Osteoblast (primary cell): ENCODE measurements at places on chromosomes 16 and 17. TPM values are rescaled to one million over a fixed set of nuclear protein-coding genes. Genes with fewer than 3 reads are reported as not detected.

CDH13 gene
- 102 and 104 TPM in 2 replicates for total RNA-seq

MPP3 gene
- total RNA-seq, result 6.2 and 7.1 TPM in 2 replicates

DYNLRB2 gene
- 0.29 TPM in 1 of 2 replicates, not detected in the other for total RNA-seq

LRRC36 gene
- not detected in 2 replicates for total RNA-seq

CDC6 gene
- total RNA-seq, result 5.1 and 8.3 TPM in 2 replicates

STAC2 gene
- total RNA-seq, result under 0.01 TPM in 1 of 2 replicates, not detected in the other

GRCh38 chr17:7922845-7923628, 6.6 kb downstream of the KCNAB3 start:
- no peaks in the 10 kb centered on the region for H3K36me3 ChIP-seq
- H3K27ac ChIP-seq, result no peak overlapping the region
- H3K4me3 ChIP-seq, result peak overlapping the region; percentile 72
- peaks cover 12% of the 10 kb centered on the region for H3K4me1 ChIP-seq

DNA sequence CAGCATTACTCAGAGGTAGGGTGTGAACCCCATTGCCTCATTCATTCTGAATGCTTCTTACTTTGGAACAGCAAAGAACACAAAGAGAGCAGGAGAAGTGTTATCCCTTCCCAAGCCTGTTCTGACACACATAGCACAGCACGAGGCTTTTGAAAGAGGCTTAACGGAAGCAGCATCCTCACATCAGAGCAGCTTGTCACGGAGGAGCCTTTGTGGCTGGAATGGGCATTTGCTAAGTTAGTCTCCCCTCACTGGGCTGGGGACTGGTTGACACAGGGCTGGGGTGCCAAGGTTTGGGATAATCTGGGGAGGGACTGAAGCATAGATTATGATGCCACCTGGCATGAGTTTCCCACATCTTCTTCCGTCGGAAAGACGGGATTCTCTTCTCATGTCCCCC, 167.5 kb upstream of the DNAH9 start:
- no peak overlapping the region for H3K4me3 ChIP-seq
- no peak overlapping the region for H3K27ac ChIP-seq
- no peak for DNase-seq
- H3K4me1 ChIP-seq, result no peaks in the 10 kb centered on the region

DNA sequence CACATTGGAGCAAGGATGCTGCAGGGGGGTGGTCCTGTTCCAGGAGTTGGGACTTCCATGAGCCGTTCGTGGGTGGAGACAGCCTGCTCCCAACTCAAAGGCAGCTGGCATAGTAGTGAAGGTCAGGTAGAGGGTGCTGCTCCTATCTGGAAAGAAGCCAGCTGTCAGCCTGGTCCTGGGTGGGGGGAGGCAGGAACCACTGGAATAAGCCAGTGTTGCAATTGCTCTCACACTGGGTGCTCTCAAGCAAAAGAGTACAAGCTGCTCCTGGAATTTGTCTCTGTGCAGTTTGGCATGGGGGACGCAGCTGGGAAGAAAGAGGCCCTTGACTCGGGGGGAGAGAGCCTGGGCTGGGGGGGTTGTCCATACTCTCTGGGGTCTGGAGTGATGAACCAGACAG, 8.7 kb downstream of the CACNG5 start:
- no peak overlapping the region for H3K4me3 ChIP-seq
- peaks cover 4% of the 10 kb centered on the region for H3K27me3 ChIP-seq
- no peaks in the 10 kb centered on the region for H3K4me1 ChIP-seq
- no peaks in the 10 kb centered on the region for H3K36me3 ChIP-seq

DNA sequence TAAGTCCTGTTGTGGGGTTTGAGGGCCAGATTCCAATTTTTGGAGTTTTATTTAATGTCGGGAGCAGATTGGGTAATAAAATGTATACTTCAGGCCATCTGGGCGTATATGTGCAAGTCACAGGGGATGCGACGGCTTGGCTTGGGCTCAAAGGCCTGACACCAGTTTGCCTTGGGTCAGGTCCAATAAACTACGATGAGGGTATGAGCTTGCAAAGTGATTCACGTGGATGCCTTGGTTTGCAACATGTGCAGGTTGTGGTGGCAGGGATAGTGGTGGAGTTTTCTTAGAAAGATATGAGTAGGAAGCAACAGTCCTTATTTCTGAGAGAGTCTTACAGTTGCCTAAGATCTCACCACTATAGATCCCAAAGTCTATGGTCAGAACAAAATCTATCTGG, 157.0 kb upstream of the CDH11 start:
- no peaks in the 10 kb centered on the region for H3K27me3 ChIP-seq
- H3K4me3 ChIP-seq, result no peak overlapping the region
- H3K27ac ChIP-seq, result no peak overlapping the region
- DNase-seq, result no peak
- H3K4me1 ChIP-seq, result peaks cover 7% of the 10 kb centered on the region
- H3K36me3 ChIP-seq, result no peaks in the 10 kb centered on the region

- no peak overlapping the region for H3K27ac ChIP-seq
- H3K27me3 ChIP-seq, result no peaks in the 10 kb centered on the region
- no peak for DNase-seq
- H3K36me3 ChIP-seq, result no peaks in the 10 kb centered on the region
- no peak overlapping the region for H3K4me3 ChIP-seq
Observed at GRCh38 chr17:29789196-29790170, 140.5 kb downstream of the SSH2 start.

DNA sequence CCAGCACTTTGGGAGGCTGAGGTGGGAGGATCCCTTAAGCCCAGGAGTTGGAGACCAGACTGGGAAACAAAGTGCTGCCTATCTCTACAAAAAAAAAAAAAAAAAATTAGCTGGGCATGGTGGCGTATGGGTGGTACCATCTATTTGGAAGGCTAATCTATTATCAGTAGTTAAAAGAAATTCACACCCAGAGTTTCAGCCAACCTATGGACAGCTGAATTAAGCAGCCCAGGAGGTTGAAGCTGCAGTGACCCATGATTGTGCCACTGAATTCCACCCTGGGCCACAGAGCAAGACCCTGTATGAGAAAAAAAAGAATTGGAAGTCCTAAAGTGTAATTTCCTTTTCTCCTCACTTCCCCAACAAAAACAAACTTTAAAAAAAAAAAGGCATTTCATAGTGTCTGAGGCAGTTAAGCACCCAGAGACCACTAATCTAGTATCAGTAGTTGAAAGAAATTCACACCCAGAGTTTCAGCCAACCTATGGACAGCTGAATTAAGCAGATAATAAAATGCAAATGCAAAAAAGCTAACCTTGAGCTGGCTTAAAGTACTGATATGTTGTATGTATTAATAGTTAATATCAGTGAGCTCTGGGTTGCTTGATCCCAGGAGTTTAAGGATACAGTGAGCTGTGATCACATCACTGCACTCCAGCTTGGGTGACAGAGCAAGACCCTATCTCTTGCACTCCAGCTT, 18.1 kb downstream of the CLTC start:
- peaks cover 34% of the 10 kb centered on the region for H3K4me1 ChIP-seq
- H3K27me3 ChIP-seq, result no peaks in the 10 kb centered on the region
- no peak for DNase-seq

GRCh38 chr17:68993112-68993511, 37.9 kb upstream of the ABCA8 start:
- H3K4me3 ChIP-seq, result no peak overlapping the region
- H3K27me3 ChIP-seq, result no peaks in the 10 kb centered on the region
- H3K36me3 ChIP-seq, result no peaks in the 10 kb centered on the region
- no peaks in the 10 kb centered on the region for H3K4me1 ChIP-seq

- peak; percentile 83 for DNase-seq
- no peaks in the 10 kb centered on the region for H3K36me3 ChIP-seq
- H3K27ac ChIP-seq, result no peak overlapping the region
- no peak overlapping the region for H3K4me3 ChIP-seq
- H3K4me1 ChIP-seq, result peaks cover 14% of the 10 kb centered on the region
Observed at GRCh38 chr16:88391144-88391850, 8.5 kb downstream of the ZNF469 start.

DNA sequence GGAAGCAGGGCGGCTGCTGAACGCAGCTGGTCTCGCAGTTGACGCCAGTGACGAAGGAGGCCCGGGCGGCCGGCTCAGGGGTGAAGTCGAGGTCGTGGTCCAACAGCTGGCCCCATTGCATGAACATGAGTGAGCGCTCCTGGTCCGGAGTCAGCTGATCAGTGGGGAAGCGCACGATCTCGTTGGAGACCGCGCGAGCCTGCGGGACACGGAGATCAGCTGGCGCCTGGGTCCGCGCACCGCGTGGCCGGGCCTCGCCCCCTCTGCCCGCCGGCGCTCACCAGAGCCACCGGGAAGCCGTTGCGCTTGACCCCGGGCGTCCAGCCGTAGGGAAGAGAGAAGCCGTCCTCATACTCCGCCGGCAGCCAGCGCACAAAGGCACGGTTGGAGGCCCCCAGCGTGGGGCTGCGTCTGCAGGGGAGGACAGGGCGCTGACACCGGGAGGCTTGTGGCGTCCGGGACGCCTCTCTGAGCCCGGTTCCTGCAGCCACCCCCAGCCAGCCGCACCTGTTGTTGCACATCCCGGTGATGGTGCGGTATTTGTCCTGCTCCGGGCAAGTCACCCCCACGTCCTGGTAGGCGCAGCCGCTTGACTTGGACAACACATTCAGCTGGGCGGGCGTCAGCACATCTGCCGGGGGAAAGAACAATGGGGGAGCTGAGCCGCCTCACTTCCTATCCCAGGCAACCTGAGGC, 1.6 kb downstream of the MPO start:
- H3K36me3 ChIP-seq, result no peaks in the 10 kb centered on the region
- no peaks in the 10 kb centered on the region for H3K4me1 ChIP-seq
- peaks cover 4% of the 10 kb centered on the region for H3K27me3 ChIP-seq
- peak; percentile 82 for DNase-seq
- no peak overlapping the region for H3K4me3 ChIP-seq

DNA sequence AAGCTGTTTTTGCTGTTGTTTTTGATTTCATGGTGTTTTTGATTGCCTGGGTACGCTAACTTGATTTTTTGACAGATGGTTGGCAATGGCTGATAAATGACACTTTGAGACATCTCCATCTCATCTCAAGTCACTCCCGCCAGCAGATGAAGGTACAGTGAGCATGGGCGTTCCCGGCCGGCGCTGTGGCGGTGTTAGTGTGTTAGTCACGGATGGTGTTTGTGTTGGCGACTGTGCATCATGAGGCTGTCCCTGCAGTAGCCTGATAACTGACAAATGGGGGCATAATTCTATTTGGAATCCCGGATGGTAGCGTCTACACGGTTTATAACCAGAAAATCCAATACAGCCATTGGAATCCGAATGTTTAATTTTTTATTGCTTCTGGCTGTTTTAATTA, 81.6 kb upstream of the ZNF750 start:
- peaks cover 3% of the 10 kb centered on the region for H3K36me3 ChIP-seq
- no peaks in the 10 kb centered on the region for H3K4me1 ChIP-seq
- DNase-seq, result no peak
- no peaks in the 10 kb centered on the region for H3K27me3 ChIP-seq

DNA sequence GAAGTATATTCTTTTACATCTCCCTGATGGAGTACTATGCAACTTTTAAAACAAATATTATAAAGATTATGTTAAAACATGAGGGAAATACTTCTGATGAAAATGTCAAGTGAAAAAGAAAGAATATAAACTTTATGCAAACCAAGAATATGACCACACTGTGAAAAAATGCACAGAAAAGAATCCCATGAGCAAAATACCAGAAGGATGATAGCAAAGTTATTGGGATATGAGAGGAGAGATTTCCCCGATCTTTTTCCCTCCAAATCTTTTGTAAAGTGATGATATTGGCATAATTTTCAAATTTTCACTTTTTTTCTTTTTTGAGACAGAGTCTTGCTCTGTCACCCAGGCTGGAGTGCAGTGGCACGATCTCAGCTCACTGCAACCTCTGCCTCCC, 36.6 kb upstream of the SMURF2 start:
- H3K4me3 ChIP-seq, result no peak overlapping the region
- peaks cover 26% of the 10 kb centered on the region for H3K4me1 ChIP-seq
- no peaks in the 10 kb centered on the region for H3K27me3 ChIP-seq
- peak overlapping the region; percentile 13 for H3K27ac ChIP-seq
- peak; percentile 75 for DNase-seq

DNA sequence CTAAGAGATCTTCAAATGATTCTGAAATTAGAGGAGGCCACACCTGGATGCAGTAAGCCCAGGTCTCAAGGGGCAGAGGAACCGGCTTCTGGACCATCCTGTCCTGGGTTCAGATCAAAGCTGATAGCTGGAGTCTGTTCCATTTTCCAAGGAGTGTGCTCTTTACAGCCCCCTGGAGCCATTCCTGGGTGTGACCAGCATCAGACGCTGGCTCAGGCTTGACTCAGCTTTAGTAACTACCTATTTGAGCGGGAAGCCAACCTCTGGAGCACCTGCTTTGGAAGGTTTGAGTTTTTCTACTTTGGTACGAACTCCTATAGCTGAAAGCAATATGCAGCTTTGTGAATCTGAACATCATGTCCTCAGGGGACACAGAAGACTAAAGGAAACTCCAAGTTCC, 12.9 kb upstream of the BBS2 start:
- no peak overlapping the region for H3K27ac ChIP-seq
- no peak overlapping the region for H3K4me3 ChIP-seq
- no peaks in the 10 kb centered on the region for H3K36me3 ChIP-seq
- DNase-seq, result no peak

- H3K4me3 ChIP-seq, result peak within 1 kb of the TSS; percentile 91
- peak within 1 kb of the TSS; percentile 86 for H3K27ac ChIP-seq
- peaks cover 5% of the 10 kb centered on the region for H3K36me3 ChIP-seq
- H3K27me3 ChIP-seq, result peaks cover 31% of the 10 kb centered on the region
Observed at GRCh38 chr16:82169861-82170845, at the start of gene MPHOSPH6. Gene MPHOSPH6 (minus strand): TSS chr16:82170224. CDS start chr16:82170175, 49 bp downstream.

DNA sequence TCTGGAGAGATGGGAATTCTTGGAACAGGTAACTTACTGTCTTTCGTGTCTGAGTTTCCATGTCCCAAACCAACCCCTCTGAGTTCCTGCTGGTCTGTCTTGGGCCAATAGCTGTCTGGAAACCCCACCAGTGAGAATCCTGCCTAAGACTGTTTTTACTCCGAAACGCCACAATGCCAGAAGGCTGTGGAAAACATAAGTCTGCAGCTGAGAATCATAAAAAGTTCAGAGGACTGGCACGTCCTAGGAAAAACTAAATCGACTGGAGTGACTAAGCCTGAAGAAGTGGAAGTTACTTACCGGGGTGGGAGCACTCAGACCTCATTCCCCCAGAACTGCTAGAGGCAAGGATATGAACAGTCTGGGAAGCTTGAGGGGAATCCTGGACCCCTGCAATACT, 13.3 kb downstream of the LRRC75A start:
- peaks cover 10% of the 10 kb centered on the region for H3K4me1 ChIP-seq
- peak; percentile 69 for DNase-seq
- H3K36me3 ChIP-seq, result no peaks in the 10 kb centered on the region

- no peaks in the 10 kb centered on the region for H3K4me1 ChIP-seq
- no peak overlapping the region for H3K27ac ChIP-seq
- DNase-seq, result no peak
- H3K27me3 ChIP-seq, result no peaks in the 10 kb centered on the region
- H3K4me3 ChIP-seq, result no peak overlapping the region
Observed at GRCh38 chr16:69581297-69581696, 15.5 kb downstream of the NFAT5 start.

DNA sequence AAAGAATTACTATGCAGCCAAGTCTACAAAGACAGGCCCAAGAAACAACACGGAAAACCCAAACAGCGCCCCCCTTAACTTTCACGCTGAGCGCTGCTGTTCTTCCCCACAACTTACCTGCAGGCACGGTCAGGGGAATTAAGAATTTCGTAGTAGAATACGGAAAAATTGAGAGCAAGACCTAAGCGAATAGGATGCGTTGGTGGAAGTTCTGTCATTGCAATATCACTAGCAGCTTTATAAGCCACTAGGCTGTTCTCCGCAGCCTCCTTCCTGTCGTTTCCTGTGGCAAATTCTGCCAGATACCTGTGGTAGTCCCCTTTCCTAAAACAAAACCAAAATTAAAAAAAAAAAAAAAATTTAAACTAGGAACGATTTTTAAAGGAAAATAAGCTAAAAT, 39.0 kb downstream of the YWHAE start:
- no peaks in the 10 kb centered on the region for H3K27me3 ChIP-seq
- no peak overlapping the region for H3K4me3 ChIP-seq
- H3K4me1 ChIP-seq, result peaks cover 34% of the 10 kb centered on the region
- no peak for DNase-seq
- peaks cover 49% of the 10 kb centered on the region for H3K36me3 ChIP-seq
